Globus pallidus (tissue), 1 donor: ENCODE measurements at places on chromosomes 1 and 21.
A peak's percentile ranks its signal among the peaks of the same experiment; 100 is the strongest.

DNA sequence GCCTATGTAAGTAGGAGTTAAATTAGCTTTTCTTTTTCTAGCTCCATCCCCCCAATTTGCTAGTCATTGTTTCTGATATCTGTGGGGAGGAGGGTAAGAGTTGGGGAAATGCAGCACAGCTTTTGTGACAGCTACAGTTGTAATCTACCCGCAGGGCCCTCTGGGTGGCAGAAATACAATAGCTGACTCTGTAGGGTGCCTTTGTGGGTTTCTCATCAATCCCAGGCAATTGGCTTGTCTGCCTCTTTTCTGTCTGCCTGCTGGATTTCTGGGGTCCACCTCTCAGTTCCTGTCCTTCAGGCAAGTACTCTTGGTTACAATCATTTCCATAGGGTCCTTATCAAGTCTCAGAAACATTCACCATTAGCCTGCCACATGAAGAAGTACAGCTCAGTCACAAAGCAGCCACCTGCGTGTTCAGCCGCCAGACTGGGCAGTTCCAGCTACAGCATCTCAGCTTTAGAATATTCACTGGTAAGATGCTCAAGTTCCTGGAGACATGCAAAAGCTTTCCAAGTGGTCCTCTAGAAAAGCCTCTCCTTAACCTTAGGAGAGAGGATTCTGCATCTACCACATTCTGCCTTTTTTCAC lies 19.2 kb upstream of the SLC44A5 start:
- DNase-seq: no peak

GRCh38 chr21:29105218-29105617 lies 25.2 kb upstream of the MAP3K7CL start:
- no peak for DNase-seq

DNA sequence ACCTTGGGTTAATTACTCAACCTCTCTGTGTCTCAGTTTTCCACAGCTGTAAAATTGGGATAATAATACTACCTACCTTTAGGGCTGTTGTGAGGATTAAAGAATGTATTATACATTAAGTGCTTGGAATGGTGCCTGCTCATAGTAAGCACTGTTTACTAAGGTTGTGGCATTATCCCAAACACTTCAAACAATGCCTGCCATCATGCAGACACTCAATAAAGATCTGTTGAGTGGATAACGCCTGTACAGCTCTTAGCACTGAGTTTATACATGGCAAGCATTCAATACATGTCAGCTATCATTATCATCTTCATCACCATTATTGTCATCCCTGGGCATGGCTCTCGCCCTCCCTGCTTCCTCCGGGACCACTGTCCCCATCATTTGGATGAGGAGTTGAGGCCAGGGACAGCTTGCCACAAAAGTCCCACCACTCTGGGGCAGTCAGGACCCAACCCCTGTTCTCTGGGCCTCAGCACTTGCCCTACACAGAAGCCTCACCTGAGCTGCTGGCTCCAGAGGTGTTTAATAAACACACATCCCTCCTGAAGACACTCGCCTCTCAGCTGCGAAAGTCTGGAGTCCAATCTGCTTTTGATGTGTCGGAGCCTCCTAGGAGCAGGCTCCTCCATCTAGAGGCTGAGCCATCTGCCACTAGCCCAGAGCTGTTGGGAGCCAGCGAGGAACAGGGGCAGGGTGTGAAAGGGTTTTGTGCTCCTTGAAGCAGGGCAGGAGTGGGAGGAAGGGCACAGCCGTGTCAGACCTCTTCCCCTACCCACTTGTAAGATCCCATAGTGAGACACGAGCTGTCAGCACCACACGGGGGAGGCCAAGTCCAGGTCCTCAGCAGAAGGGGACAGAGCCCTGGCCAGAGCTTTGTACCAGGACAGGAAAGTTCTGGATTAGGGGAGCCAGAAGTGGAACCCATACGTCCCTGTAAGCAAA lies 80.9 kb upstream of the ZC3H12A start:
- DNase-seq: no peak

- no peak for DNase-seq
Observed at GRCh38 chr1:221276896-221277409, 397.7 kb downstream of the HLX start.

- DNase-seq: no peak
Observed at GRCh38 chr1:40847023-40847745, 15.0 kb downstream of the CITED4 start.

GRCh38 chr1:117161887-117162286 lies 40.3 kb upstream of the TRIM45 start:
- no peak for DNase-seq

DNA sequence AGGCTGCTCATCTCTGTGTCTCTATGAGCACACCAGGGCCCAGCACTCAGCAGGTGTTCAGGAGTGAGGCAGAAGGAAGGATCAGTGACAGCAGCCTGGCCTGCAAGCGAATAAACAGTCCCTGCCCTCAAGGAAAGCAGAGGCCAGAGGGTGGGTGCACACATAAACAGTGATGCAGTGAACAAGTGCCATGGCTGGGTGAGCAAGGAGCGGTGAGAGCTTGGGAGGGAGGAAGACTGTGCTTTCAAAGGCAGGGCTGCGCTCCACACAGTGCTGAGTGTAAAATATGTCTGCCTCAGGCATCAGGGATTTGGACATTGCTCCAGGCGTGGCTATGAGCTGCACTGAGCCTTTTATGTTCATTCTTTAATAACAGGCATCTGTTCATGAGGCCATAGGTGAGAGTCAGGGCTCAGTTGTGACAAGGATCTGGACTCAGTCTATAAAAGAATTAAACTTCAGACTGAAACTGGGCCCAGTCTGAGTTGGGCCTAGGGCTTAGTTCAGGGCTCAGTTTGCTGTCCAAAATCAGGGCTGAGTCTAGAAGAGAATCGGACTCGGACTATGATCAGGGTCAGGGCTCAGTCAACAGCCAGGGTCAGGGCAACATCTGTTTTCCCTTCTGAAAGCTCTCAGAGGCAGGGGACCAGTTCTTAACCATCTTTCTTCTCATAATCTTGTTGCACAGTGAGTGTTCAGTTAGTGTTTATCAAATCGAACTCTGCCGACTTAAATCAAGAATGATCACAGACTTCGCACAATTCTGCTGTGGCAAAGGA lies 213.7 kb downstream of the FOXD2 start:
- no peak for DNase-seq

DNA sequence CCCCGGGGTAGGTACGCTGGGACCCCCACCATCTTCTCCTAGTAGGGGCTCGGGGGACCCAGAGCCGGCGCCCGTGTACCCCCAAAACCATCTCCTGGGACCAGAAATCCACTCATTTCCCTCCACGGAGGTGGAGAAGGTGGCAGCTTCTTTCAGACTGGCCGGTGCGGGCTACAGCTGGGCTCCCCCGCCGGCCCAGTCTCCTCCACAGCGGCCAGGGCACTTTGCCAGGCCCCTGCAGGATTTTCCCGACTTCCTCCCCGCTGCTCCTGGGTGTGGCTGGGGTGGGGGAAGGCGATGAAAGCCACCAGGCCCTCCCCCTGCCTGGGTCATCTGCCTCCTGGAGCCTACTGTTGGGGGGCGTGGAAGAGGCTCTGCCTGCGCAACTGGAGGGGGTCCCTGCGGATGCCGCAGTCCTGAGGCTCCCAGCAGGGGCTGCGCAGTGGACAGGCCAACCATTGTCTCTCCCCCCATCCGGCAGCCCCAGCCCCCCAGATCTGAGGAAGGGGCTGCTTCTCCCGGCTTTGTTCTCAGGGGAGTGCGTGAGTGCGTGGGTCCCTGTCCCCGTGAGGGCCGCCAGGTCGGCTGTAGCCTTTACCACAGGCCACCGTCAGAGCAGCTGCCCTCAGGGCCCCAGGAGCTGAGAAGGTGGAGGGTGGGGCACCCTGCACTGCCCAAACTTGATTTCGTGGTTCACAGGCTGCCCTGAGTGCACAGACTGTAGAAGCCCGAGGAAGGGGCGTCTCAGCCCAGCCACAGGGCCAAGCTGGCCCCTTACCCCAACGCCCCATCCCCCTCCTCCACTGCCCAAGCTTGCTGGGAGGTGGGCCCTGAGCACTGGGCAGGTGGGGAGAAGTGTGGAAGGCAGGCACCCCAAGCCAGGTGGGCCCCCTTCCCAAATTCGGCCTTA lies 1.3 kb downstream of the AGRN start:
- no peak for DNase-seq

DNA sequence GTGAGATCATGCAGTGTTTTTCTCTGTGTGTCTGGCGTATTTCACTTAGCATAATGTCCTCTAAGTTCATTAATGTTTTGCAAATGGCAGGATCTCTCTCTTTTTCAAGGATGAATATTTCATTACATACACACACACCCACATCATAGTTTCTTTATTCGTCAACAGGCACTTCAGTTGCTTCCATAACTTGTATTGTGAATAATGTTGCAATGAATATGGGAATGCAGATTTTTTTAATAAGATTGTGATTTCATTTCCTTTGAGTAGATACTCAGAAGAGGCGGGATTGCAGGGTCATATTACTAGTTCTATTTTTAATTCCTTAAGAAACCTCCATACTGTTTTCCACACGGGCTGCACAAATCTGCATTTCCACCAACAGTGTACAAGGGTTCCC lies 134.0 kb downstream of the CLEC20A start:
- no peak for DNase-seq

- peak; percentile 77 for DNase-seq
Observed at GRCh38 chr1:171841931-171842761, 848 bp downstream of the DNM3 start.

- DNase-seq: peak; percentile 95
Observed at GRCh38 chr1:15965228-15965767, 10.6 kb downstream of the ZBTB17 start.

- DNase-seq: no peak
Observed at GRCh38 chr1:8878448-8878697, at the start of gene ENO1. Gene ENO1 (minus strand): TSS chr1:8878686. CDS start chr1:8874908, 3,778 bp downstream.

DNA sequence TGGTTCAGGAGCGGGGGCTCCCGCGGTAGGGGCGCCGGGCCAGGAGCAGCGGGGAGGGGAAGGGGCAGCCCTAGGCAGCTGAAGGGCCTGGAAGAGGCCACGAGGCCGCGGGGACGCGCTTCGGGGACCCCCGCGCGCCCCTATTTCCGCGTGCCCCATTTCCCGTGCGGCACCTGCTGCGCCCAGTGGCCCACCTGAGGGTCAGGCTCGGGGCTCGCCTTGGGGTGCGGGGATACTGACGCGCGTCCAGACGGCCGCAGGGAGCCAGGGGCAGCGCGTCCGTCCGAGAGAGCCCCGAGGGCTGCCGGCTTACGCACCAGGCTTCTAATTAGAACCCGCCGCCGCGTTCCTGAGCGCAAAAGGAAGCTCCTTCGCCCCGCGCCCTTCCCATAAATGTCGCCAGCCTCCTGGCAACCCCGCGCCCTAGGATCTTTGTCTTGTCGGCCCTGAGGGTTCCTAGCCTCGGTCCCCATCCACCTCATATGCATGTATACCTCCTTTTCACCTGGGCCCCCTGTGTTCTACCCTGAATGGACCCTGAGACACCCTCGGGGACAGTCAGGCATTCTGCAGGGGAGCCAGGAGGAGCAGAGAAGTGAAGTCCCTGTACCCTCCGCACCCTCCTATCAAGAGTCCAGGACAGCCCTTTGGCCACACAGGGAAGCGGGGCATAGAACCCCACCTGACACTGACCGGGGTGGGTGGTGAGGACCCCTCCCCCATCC lies 1.8 kb downstream of the WNT3A start:
- DNase-seq: no peak

- DNase-seq: no peak
Observed at GRCh38 chr1:147826259-147826658, 65.9 kb upstream of the GJA5 start.

GRCh38 chr1:175690298-175690697 lies 53.1 kb downstream of the TNR start:
- no peak for DNase-seq

DNA sequence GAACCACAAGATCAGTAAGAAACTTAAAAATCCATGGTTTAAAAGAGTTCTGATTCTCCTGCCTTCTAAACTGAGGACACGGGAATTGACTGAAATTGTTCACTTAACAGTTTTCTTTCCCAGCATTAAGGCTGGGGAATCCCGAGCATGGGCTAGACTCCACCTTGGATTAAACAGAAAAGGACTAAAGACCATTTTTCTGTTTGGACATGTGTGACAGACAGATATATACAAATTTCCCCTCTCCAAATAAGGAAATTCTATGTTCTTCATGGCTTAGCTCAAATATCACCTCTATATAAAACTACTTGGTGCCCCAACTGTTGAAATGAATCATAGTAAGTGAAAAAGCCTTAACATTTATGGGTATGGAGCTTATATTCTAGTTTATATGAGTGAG lies 85.0 kb downstream of the UROD start:
- no peak for DNase-seq

- DNase-seq: no peak
Observed at GRCh38 chr1:190747704-190748103, 270.0 kb upstream of the BRINP3 start.

GRCh38 chr1:22751124-22751531 lies 40.5 kb downstream of the EPHB2 start:
- DNase-seq: no peak

DNA sequence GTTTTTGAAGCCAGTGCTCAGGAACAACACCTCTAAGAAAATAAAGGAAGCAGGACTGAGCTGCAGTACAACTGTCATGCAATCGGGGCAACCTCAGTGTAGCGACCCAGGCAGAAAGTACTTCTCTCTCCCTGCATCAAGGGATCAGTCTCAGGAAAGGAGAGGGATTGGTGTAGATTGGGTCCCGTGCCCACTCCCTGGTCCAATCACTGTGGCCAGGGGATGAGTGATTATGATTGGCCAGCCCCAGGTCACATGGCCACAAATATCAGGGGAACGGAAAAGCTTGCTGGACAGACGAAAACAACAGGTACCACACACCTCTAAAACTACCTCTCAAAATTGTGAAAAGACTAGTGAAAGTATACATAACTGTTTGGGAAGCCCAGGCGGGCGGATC lies 136.2 kb upstream of the F3 start:
- no peak for DNase-seq

DNA sequence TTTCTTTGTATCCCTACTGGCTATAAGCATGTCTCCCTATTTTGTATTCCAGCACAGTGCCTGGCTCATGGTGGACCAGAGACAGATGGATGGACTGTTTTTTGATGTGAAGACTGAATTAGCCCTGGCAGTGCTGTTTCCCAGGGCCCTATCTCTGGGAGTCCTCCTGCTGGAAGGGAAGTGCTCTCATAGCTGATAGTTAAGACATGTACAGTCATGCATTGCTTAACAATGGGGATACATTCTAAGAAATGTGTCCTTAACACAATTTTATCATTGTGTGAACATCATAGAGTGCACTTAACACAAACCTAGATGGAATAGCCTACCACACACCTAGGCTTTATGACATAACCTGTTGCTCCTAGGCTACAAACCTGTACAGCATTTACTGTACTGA lies 21.1 kb downstream of the TLCD4 start:
- no peak for DNase-seq

- DNase-seq: no peak
Observed at GRCh38 chr1:242629396-242629795, 104.9 kb upstream of the PLD5 start.

DNA sequence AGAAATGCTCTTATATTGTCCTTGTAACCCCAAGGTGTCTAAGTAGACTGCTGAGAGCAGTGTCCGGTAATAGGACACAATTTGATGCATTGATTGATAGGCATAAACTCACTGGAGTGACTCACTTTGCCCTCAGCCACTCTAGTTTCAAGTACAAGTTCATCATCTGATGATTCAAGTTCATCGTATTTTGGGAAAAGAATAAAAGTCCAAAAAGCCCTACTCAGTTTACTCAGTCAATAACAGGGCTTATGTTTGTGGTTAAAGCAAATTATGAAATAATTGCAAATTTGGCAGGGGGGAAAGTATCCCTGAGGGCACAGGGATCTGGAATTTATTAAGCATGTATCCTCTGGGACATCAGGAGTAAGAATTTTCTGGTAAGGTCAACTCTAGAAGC lies 7.6 kb upstream of the ATF3 start:
- DNase-seq: no peak

- DNase-seq: no peak
Observed at GRCh38 chr1:81559662-81560350, 240.9 kb upstream of the ADGRL2 start.
